ENCODE measurements at places on chromosomes 3 and 15. TPM values are rescaled to one million over a fixed set of nuclear protein-coding genes. Genes with fewer than 3 reads are reported as not detected.

Gene SKOR1
- 0.38 TPM for total RNA-seq

Gene CCDC39
- total RNA-seq, result not detected

Gene LMAN1L
- total RNA-seq, result 0.39 TPM

Gene NRROS
- total RNA-seq, result 18.7 TPM

Gene CLDN16
- total RNA-seq, result not detected

Gene TMC3
- not detected for total RNA-seq

Gene RASL12
- not detected for total RNA-seq

Gene MYRIP
- total RNA-seq, result not detected

Gene SPSB4
- total RNA-seq, result not detected

Gene HYAL3
- total RNA-seq, result 5.1 TPM

Gene LSG1
- total RNA-seq, result 48.4 TPM

Gene ADCY5
- not detected for total RNA-seq

Gene ARGFX
- total RNA-seq, result not detected

Gene KCNMB3
- 0.87 TPM for total RNA-seq

Gene CAND2
- 2.2 TPM for total RNA-seq

Gene FRMD5
- not detected for total RNA-seq

Gene BCL2A1
- total RNA-seq, result 25.4 TPM

Gene SV2B
- not detected for total RNA-seq

Gene HYPK
- total RNA-seq, result 24.6 TPM

Gene IQCF5
- total RNA-seq, result not detected

Gene P2RY13
- not detected for total RNA-seq

Gene ARL6
- total RNA-seq, result 3.7 TPM

Gene PLS1
- total RNA-seq, result 2.7 TPM
